Activated CD8-positive, alpha-beta T cell treated with anti-CD3 and anti-CD28 coated beads for 36 hours (primary cell): ENCODE measurements at places on chromosomes 16 and 17. TPM values are rescaled to one million over a fixed set of nuclear protein-coding genes. Genes with fewer than 3 reads are reported as not detected.

DNA sequence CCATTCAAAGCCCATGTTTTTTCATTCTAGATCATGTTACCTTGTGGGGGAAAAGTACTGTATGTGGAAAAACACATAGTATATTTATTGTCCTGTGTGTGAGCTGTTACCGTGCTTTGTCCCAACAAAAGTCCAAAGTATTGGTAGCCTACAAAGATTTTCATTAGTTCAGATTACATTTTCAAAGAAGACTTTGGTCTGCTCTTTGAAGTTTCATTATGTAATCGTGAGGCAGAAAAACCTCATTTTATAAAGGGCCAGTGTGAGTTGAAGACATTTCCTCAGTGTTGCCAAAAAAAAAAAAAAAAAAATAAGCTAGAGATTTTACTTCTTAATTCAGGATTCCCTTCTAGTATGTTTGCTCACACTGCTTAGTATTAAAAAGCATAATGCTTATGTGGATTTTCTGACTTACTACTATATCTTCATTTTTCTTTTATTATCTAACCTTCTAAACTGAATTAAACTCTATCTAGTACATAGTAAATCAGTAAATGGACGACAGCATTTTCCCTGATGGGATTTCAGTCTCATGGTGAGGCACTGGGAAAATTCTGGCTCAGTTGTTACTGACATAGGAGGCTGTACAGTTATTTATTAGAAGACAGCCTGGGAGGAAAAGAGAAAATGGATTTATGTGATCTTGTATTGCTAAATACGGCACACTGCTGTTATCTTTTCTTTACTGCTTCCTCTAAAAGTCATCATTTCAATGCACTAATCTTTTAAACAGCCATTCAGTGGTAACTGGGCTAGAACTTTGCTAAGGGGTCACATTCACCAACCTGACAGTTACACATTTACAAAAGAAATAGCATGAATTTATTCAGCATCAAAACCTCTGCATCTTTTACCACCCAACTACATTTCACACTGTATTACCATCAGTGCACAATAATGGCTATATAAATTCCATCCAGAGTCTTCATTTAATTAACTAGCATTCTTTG is 100.6 kb downstream of the STXBP4 start:
- DNase-seq = no peak

GRCh38 chr17:66995944-66996343 is 31.4 kb downstream of the CACNG4 start:
- DNase-seq = no peak

DNA sequence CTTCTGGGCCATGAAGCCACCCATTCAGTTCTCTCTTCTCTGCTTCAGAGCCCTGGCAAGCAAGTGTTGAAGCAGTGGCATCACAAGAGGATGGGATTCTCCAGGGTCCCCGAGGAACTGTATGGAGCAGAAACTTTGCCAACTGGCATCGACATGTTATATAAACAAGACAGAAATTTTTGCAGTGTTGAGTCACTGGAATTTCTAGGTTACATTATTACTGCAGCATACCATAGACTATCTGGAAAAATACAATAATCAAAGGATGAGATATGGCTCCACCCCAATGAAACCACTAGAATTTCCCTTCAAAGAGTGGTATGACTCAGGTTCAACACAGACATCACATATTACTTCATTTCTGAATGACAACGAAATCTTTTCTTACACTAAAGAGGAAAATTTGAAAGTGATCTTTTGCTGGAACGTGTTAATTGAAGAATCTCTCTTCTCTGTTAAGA is 343.0 kb upstream of the DYNLRB2 start:
- no peak for DNase-seq

DNA sequence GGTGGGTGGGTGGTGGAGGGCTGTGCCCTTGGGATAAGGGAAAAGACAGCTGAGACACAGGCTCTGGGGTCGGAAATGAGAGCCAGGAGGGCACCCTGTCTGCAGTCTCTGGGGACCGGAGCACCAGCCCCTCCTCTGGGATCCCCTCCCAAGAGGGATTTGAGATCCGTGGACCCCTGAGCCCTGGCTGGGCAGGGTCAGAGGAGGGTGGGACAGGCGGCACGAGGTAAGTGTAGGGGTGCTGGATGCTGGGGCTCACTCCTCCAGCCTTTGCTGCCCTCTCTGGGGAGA is 425 bp downstream of the SGSH start:
- DNase-seq = no peak

DNA sequence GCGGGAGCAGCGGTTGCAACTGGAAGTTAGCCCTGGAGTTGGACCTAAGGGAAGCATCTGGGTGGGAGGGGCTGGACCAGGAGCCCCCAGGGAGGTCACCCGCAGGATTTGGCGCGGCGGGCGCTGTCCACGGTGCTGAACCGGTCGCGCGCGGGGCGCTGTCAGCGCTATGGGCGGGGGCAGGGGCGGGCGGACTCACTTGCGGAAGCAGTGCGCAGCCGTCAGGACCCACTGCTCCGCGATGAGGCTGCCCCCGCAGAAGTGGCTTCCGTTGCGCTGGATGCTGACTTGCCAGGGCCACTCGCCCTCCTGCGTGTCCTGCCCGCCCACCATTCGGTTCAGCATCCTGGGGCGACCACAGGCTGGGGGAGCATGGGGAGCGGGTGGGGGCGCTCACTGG is 4.5 kb downstream of the PRSS27 start:
- peak; percentile 92 for DNase-seq

GRCh38 chr17:65020284-65020683 is 36.3 kb downstream of the GNA13 start:
- no peak for DNase-seq

Gene SLC6A4
- not detected for total RNA-seq

Gene WDR45B
- total RNA-seq = 132 TPM

Gene KRTAP17-1
- total RNA-seq = not detected

Gene AATK
- total RNA-seq = 0.98 TPM

Gene KCNJ16
- total RNA-seq = not detected
